Brain (organoid and tissue), 16 donors: ENCODE measurements at places on chromosomes 7 and 10. TPM values are rescaled to one million over a fixed set of nuclear protein-coding genes. Genes with fewer than 3 reads are reported as not detected.

Gene NEURL1
- polyA plus RNA-seq = 71.6 TPM

Gene TMEM120A
- polyA plus RNA-seq = 38.3 TPM

Gene BLNK
- 1.0 TPM for polyA plus RNA-seq

Gene LOXL4
- 0.25 TPM for polyA plus RNA-seq

Gene DOCK4
- 8.4 TPM for polyA plus RNA-seq

Gene ZNF239
- 3.4 TPM for polyA plus RNA-seq

GRCh38 chr7:130667593-130668257 lies 823 bp downstream of the COPG2 start:
- DNase-seq = peak; percentile 36

DNA sequence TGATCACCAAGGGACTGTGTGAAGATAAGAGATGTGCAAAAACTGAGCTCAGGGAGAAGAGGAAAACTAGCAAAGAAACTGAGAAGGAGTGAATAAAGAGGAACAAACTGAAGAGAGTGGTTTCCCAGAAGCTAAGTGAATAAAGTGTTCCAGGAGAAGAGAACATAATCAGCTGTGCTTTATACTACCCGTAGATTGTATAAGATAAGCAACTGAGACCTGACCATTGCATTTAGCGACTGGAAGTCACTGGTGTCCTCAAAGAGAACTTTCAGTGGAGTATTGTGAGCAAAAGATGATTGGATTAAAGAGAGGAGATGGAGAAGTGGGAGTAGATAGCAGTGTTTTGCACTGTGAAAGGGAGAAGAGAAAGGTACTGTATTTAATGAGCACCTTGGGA lies 14.6 kb downstream of the PHTF2 start:
- DNase-seq = no peak

DNA sequence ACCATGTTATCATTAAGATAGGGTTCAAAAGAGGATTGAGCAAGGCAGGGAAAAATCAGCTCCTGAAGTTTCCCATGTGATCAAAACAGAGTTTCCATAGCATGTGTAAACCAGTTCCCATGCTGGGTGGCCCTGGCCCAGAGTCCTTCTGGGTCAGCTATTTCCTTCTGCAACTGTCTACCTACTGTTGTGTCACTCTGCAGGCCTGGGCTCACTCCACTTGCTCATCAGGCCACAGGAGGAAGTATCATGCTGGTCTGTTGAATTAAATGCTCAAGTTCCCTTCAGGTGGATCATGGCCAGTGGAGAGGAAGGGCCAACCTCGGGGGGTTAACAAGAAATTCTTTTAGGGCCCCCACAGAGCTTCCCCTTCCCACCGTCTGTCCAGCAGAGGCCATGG lies 104.7 kb downstream of the GFRA1 start:
- DNase-seq = no peak

DNA sequence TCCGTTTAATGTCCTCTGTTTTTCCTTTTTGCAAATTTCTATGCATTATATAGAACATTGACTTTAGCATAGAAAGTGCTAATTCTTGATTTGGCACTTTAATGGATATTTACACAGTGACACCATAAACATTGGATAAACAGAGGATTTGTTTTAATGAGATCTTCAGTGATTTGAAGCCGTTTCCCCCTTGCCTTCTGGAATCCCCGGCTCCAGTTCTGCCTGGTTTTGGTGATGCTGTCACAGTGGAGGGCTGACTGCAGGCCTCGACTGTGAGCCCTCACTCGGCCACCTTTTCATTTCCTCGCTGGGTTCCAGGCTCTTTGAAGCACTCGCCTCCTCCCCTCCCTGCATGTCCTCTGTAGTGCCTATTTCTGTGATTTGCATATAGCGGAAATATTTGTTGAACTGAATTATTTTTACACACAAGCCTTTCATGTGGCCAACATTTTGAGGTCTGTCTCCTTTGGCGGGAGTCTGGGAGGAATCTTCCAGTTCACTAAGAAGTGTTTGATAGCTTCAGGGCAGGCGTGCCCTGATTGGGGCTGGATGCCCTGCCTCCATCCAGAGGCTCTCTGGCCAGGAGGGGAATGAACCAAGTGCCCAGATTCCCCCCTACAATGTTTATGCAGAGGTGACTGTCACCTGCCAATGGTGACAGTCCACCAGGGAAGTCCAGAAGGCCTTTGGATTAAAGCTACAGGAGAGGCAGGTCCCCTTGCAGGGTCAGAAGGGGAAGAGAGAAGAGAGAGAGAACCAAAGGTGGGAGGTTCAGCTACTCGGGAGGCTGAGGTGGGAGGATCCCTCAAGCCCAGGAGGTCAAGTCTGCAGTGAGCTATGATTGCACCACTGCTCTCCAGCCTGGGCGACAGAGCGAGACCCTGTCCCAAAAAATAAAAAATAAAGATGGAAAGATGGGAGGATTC lies 67.5 kb downstream of the CUX1 start:
- DNase-seq = peak; percentile 49

- no peak for DNase-seq
These were observed 111.5 kb downstream of the FOXL3 start for GRCh38 chr7:401495-401894.

- no peak for DNase-seq
These were observed 19.9 kb downstream of the HABP2 start for GRCh38 chr10:113572520-113573290.

GRCh38 chr7:140242057-140243031 lies 65.6 kb upstream of the KDM7A start:
- DNase-seq = no peak

DNA sequence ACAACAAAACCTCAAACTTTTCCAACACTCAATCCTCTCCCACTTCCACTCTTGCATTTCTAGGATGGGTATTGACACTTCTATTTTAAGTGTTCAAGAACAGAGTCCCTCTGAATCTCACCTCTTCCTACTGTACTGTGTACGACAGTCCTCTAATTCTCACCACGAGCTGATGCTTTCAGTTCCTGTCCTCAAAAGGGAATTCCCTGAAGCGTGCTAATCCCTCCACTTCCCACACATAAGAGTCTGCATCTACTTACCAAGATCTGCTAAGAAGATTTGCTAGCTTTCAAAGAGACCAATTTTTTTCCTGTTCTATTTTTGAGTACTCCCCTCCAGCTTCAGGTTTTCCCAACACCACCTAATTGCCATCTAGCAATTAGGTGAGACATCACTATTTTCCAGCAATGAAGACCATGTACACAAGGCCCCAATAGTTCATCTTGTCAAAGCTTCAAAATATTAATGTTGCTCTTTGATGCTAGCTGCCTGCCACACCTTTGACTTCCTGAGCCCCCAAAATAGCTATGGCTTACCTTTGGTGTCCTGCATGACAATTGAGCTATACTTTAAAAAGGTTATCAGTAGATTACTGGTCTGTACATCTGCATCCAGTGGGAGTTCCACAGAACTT lies 54.4 kb downstream of the ARMH3 start:
- no peak for DNase-seq

DNA sequence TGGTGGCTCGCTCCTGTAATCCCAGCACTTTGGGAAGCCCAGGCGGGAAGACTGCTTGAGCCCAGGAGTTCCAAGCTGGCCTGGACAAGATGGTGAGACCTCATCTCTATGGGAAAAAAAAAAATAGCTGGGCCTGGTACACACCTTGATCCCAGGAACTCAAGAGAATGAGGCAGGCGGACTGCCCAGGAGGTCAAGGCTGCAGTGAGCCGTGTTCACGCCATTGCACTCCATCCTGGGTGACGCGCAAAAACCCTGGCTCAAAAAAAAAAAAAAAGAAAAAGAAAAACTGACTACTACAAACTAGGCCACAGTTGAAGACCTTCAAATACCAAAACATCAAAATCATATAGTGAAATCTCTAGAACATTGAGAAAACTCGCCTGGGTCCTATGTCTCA lies 3.9 kb downstream of the BRAT1 start:
- no peak for DNase-seq

DNA sequence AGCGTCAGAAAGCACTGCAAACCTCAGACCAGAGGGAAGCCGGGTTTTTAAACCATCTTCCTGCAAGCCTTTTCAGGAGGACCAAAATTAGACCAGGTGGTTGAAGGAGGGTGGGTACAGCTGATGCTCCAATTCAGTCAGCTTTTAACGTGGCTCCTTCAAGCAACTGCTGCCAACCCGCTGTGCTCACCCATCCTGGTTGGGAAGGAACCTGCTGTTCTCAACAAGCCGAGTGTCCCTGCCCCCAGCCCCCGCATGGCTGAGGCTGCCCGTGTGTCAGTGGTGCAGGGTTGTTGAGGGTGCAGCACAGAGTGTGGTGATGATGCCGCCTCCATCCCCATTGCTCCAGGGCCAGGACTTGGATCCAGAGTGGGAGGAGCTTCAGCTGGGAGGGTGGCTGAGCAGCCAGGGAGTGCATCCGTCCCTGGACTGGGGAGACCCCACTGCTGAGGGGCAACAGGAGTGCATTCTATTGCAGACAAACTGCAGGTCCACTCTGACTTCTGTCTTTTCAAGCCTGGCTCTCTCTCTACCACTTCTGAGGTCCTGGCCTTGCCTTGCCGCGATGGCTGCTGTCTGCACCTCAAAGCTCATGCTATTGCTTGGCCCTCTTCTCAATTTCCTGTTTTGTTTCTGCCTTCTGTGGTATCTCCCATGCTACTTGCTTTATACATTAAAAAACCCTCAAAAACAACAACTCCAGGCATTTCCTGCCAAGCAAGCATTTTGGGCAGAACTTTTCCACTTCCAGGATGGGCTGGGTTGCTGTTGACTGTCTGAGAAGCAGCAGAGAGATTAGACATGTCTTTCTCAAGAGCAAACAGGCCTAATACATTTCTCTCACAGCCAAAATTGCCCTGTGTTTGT lies 134.7 kb downstream of the DNAJB6 start:
- no peak for DNase-seq
